ENCODE measurements at places on chromosomes 7 and 10.
A peak's percentile ranks its signal among the peaks of the same experiment; 100 is the strongest.

GRCh38 chr7:102061354-102061945 is 225.2 kb upstream of the SH2B2 start:
- DNase-seq: no peak

DNA sequence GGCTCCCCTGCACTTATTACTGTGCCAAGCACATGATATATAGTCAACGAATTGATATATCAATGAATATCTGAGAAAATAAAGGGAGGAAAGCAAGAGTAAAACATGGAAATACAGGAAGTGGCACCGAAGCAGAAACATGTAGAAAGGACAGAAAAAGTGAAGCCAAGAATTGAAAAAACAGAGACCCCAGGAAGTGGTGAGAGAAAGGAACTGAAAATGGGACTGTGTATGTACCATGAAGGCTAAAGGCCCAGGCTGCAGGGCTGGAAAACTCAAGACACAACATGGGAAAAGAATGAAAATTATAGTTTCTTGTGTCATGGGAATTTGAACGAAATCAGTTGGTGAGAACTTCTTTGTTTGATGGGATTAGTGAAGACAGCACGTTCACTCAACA is 60.6 kb downstream of the MAP3K8 start:
- no peak for DNase-seq

DNA sequence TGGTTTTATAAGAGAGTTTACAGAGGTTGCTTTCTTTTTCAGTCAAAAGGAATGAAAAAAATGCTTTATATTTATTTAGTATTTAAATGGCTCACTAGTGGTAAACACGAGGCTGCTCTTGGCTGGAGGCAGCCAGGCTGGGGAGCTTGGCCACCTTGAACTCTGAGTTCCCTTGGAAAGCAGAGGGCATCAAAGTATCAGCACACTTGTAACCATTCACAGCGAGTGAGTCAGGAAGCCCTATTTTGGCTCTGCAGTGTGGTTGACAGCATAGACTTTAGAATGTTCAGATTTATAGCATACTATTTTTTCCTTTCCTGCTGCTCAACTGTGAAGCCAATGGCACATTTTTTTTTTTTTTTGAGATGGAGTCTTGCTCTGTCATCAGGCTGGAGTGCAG is 51.6 kb downstream of the CYCS start:
- DNase-seq: peak; percentile 66

- no peak for DNase-seq
These were observed 505 bp downstream of the NUDCD3 start for GRCh38 chr7:44489955-44490350.

GRCh38 chr10:7102557-7103349 is 308.1 kb downstream of the SFMBT2 start:
- DNase-seq: no peak

- DNase-seq: no peak
These were observed 37.1 kb upstream of the ZMIZ2 start for GRCh38 chr7:44711528-44711927.

DNA sequence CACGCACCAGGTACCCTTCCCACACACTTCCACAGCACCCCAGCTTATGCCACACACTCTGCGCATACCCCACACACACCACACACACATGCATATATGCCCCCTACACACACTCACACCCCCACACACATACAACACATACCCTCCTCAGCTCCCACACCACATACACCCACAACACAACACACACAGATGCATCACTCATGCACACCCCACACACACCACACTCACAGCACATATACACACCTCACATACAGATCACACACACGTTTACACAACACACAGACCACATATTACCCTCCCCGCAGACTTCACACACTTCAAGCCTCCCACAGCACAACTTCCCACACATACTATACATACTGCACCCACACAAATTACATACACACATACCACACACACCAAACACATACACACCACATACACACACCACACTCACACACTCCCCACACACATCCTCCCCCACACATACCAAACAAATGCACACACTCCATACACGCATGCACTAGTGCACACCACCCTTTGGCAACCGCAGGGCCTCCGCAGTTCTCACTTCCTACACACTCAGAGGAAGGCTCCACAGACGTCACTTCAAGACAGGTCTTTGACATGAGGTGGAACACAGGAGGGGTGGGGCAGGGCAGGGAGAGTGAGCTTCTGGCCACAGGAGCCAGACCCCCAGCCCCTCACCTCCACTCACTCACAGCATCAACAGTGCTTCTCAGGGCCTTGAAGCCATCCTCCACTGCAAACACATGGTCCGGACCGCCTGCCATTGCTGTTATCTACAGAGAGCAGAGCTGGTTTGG is 18.5 kb upstream of the ANTXRL start:
- no peak for DNase-seq

DNA sequence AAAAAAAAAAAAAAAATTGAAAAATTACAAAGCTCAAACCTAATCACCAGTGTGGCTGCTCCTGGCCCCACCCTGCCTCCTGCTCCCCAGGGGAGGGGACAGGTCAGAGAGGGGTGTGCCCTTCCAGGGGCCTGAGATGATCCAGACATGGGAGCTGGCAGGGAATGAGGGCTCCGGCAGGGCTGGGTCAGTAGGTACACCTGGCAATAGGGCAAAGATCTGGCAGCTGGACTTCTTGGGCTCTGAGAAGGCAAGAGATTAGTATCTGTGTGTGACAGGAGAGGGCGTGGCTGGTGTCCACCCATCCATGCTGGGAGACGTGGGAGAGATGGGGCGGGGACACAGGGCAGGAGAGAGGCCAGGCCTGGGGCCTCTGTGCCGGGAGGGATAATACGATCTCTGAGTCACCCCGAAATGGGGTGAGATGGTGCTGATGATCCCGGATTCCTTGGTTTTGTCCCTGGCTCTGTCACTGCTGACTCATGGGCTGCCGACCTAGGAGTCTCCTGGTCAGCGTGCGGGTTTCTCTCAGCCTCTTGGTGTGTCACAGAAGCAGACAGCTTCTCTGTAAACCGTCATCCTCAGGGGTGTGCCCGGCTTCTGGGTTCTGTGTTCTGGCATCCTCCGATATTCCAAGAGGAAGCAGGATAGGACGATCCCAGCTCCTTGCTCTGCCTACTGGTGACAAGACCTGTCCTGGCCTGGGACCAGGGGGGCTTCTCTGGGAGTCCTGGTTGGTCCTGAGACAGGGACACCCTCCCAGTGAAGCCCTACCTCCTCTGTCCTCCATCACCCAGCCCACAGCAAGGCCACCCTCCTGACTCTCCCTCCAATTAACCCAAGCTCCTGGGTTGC is 8.2 kb upstream of the CLDN4 start:
- DNase-seq: peak; percentile 77

DNA sequence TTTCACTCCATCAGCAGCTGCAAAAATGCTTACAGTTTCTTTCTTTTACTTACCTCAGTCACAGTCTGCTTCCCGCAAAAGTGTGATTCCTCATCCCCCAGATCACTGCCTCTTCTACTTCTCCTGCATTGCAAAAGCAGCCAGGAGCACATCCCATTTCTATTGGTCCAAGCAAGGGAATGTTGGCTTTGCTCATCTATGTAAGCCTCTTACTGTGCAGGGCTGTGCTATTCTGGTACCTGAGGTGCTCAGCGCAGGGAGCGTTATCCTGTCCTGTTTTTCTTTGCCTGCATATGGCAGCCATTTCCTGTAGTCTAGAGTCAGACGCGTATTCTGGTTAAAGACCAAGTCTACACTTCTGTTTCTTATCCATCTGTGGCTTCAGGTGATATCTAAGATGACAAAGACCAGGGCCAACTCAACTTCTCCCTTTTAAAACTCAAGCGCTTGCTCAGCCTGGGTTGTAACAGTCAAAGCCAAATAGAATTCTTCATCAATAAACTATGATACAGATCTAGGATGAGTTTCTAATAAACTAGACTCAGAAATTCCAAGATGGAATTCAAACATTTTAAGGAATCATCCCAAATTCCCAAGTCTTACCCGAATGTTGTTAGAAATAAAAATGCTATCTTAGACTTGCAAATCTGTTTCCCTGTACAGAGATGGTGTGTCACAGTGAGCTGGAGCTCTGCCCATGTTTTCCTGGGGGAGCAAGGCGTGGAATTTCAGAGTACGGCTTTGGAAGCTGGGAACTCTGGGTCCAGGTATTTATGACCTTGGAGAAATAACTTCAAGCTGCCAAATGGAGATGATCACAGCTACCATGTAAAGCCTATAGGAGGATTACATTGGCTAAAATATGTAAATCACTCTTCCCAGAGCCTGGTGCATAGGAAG is 6.1 kb upstream of the RBM17 start:
- no peak for DNase-seq

Data from AG04449 (cell line).